Stimulated activated CD4-positive, alpha-beta T cell treated with anti-CD3 and anti-CD28 coated beads, Interleukin-15, amount 100 ng/mL, for 1 hour (primary cell): ENCODE measurements at places on chromosomes 6 and 20.

DNA sequence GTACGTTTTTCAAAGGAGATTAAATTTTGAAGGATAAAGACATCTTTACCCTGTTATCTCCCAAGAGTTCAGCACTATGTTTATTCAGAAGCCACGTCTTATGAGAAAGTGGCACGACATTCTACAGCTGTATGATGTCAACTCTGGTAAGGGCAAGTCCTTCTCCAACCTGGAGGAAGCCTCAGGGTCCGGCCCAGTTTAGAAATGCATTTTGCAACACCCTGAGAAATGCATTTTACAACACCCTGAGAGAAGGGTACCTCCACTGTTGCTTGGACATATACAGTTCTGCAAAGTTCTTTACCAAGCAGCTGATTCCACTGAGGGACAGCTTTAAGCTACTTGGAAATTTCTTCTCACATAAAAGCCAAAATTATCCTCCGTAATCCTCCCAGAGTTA lies 17.5 kb downstream of the NAPB start:
- no peak for DNase-seq

GRCh38 chr20:57719951-57720350 lies 10.1 kb upstream of the PMEPA1 start:
- DNase-seq = no peak

DNA sequence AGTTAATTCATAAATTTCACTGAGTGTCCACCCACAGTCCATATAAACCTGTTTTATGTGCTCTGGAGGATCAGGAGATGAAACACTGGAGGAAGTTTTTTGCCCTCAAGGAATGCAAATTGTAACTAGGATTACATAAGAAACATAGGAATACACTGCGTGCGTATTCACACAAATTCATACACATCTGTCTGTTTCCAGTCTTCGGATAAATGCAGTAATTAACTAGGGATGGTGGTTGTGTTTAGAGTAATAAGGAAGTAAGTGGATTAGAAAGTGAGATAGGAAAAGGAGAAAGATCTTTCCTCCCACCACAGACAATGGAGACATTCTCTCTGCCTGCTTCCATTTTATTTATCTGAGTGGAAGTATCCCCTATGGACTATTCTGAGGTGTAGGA lies 35.7 kb upstream of the POPDC3 start:
- no peak for DNase-seq

DNA sequence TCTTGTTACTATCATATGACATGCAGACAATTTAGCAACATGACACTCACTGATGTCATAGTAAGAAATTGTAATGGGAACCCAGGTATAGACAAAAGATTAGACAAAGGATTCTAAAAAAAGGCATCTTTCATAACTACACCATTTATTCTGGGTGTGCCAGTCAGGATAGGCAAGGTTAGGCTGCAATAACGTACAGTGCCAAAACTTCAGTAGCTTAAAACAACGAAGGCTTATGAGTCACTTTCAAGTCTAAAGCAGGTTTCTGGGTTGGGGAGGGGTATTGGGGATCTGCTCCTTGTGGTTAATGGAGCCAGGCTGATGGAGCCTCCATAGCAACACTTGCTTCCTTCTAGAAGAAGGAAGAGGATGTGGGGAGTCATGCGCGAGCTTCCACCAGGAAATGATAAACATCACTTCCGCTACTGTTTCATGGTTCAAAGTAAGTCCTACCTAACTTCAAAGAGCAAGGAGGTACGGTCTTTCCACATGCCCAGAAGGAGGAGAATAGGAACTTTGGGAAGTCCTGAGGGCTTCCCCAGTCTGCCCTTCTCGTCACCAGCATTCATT lies 2.0 kb upstream of the GTSF1L start:
- DNase-seq = no peak

- DNase-seq = no peak
Measured at GRCh38 chr6:81859884-81860283, 107.4 kb upstream of the TENT5A start.

DNA sequence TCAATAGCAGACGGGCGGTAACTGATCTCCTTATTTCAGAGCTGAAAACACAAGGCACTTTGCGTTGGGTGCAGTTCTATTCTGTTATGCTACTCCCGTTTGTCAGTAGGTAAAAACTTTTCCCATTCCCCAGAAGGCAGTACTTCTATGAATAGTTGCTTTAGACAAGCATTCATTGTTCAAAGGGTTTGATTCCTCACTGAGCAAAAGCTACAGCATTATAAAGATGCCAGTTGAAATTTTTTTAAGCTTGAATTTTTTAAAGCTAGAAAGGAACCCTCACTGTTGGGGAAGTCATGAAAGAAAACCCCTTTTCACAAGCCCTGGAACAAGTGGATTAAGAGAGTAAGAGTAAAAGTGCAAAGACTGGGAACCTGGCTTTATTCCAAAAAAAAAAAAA lies 42.3 kb downstream of the FUT9 start:
- no peak for DNase-seq

- no peak for DNase-seq
Measured at GRCh38 chr20:50762435-50763220, 31.2 kb downstream of the PARD6B start.

- DNase-seq = no peak
Measured at GRCh38 chr6:82337688-82338257, 25.8 kb upstream of the TPBG start.

GRCh38 chr6:116255246-116255800 lies 1.4 kb upstream of the TSPYL4 start:
- DNase-seq = no peak

DNA sequence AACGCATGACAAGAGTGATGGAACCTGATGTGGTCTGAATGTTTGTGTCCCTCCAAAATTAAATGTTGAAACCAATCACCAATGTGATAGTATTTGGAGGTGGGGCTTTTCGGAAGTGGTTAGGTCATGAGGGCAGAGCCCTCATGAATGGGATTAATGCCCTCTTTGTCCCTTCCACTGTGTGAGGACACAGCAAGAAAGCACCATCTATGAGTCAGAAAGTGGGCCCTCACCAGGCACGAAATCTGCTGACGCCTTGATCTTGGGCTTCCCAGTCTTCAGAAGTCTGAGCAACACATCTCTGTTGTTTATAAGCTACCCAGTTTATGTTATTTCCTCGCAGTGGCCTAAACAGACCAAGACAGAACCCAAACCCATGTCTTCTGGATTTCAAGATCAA lies 244.0 kb upstream of the JAG1 start:
- no peak for DNase-seq

- no peak for DNase-seq
Measured at GRCh38 chr6:142395768-142396231, 94.0 kb downstream of the ADGRG6 start.

DNA sequence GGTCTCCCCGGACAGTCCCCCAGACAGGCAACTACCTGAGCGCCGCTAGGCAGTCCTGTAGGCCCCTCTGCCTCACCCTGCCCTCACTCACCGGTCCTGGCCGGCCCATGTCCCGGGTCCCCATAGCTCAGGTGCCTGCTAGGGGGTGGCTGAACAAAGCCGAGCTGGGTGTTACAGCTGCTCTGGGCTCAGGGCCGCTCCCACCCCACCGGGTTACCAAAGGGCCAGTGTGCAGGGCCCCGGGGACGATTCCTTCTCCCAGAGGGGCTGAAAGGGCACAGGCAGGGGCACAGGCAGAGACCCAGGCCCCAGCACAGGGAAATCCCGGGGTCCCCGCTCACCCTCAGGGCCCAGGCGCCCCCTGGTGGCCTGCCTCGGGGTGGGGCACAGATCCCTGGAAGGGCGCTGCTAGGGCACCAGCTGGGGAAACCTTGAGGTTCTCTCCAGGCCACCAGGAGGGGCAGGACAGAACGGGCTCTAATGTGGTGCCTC lies 118.4 kb downstream of the GRM4 start:
- peak; percentile 45 for DNase-seq

DNA sequence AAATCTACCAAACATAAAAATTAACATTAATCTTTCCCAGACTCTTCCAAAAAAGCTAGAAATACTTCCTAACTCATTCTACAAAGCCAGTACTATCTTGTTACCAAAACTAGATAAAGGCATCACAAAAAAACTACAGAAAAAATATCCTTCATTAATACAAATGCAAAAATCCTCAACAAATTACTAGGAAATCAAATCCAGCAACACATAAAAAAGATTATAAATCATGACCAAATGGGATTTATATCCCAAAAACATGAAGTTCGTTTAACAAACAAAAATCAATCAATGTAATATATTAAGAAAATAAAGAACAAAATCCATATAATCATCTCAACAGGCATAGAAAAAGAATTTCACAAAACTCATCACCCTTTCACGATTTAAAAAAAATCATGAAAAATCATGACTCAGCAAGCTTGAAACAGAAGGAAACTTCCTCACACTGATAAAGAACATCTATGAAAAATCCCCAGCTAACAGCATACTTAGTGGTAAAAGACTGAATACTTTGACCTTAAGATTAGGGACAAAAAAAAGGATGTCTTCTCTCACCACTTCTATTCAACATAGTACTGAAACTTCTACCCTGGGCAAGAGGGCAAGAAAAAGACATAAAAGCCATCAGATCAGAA lies 43.2 kb downstream of the RANBP9 start:
- no peak for DNase-seq

- no peak for DNase-seq
Measured at GRCh38 chr6:117359581-117359980, 66.2 kb downstream of the ROS1 start.

GRCh38 chr20:58392286-58392685 lies 3.3 kb downstream of the VAPB start:
- DNase-seq = no peak

DNA sequence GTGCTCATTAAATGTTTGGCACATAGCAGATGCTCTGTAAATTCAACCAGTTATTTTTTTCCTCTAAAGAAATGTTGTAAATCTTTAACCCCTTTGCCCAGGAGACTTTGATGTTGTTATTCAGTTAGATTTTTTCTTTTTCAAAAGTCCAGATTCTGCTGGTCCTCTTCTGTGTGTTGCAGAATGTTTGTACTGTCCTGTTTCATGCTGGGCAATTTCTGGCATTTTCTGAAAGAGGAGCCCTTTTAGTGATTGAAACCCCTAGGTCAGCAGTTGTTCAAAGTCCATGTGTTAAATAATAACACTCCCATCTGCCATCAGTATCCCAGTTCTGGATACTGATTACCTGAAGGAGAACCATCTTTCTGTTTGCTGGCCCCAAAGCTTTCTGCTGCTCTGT lies 1.3 kb upstream of the SLC17A1 start:
- no peak for DNase-seq

- DNase-seq = no peak
Measured at GRCh38 chr6:134223796-134224420, 94.0 kb downstream of the SGK1 start.

- no peak for DNase-seq
Measured at GRCh38 chr6:111598181-111598580, 7.5 kb downstream of the TRAF3IP2 start.

- DNase-seq = no peak
Measured at GRCh38 chr6:134816300-134816699, 133.6 kb downstream of the ALDH8A1 start.

DNA sequence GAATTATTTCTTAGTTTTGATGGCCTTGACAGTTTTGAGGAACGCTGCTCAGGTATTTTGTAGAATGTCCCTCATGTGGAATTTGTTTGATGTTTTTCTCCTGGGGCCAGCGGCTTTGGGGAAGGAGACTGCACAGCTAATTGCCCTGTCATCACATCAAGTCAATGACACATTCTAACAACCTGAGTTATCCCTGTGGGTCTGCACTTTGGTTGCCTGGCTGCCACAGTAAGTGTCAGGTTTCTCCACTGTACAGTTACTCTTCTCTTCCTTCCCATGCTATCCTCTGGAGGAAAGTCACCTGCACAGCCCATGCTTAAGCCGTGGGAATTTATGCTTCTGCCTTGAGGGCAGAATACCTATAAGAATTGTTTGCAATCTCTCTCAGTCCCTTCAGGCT lies 1.4 kb upstream of the TREML4 start:
- no peak for DNase-seq

DNA sequence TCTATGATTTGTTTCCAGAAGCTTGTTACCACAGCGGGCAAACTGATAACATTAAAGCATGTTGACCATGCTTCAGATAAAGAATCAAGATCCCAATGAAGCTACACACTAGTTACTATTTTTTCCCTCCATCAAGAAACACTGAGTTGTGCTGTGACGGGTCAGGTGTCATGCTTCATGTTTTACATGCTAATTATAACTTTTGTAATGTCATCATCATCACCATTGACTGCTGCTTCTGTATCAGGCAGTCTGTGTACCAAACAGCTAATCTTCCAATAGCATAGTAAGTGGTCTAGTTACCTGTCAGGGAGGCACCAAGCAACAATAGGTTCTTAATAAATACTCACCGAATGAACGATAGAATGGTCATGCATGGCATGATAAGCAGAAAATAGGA lies 388.1 kb downstream of the THBS2 start:
- no peak for DNase-seq

DNA sequence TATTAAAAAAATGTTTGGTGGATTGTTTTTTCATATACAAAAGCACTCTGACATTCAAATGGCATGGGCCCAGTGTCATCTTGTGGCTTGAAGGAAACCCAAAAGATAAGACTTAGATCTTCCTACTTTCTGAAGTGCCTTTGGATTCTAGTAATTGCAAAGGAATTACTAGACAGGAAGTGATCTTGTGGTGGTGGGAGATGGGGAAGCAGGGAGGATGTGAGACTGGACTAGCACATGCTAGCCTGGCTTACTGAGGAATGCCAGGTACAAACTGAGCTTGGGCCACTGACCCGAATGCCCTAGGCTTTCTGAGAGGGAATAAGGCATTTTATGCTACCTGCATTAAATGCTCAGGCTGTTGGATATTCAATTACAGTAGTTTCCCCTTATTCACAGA lies 59.0 kb downstream of the AFG1L start:
- DNase-seq = no peak

DNA sequence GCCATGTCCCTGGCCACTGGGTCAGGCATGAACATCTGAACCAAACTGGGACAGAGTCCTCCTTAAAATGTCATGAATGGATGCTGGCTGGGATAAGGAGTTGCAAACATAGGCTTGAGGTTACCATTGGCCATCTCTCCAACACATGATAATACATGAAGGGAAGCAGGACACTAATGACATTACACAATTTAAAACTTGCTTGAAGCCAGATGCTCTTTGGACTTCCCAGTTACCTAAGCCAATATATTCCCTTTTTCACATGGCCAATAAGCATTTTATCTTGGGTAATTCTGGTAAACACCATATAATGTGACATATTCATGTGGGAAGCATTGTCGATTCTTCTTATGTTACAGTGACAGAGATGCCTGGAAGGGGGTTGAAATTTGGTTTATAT lies 148.0 kb upstream of the PLN start:
- no peak for DNase-seq

GRCh38 chr6:106884576-106884975 lies 90.0 kb downstream of the CD24 start:
- DNase-seq = no peak

- DNase-seq = no peak
Measured at GRCh38 chr6:159913375-159913774, 22.6 kb downstream of the MAS1 start.

GRCh38 chr6:136035378-136036070 lies 184.0 kb downstream of the PDE7B start:
- no peak for DNase-seq
